ENCODE measurements at places on chromosomes 1 and 21.

GRCh38 chr1:81708250-81708649 lies 92.5 kb upstream of the ADGRL2 start:
- no peak for DNase-seq

- DNase-seq: no peak
Measured at GRCh38 chr1:200774311-200774710, 35.6 kb downstream of the CAMSAP2 start.

GRCh38 chr1:45545553-45546310 lies 4.9 kb upstream of the AKR1A1 start:
- DNase-seq: no peak

DNA sequence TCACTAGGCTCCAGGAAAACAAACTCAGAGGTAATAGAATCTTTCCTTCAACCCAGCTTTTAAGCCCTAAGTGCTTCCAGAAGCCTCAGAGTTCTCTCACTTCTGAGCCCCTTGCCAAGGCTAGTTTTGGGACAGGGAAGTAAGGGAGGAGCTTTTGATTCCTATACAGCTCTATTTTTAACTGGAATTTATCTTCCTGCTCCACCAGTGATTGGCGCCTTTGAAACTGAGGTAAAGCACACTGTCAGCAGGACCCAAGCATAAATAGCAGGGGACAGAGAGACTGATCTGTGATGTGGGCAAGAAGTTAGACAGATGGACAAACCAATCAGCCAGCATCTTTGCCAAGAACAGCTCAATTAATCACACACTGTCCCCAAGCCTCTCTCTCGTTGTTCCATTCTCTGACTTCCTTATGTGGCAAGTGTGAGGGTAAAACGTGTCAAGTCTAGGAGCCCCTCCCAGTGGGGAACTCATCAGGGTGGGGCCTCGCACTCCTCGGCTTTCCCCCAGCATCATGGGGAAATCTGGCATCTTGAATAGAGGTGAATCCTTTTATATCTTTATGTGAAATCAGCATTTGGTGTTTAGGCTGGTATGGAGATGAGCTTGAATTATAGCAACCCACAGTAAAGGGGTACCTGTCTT lies 40.2 kb upstream of the MPZL1 start:
- DNase-seq: no peak

- no peak for DNase-seq
Measured at GRCh38 chr21:15929536-15929935, 199.8 kb downstream of the USP25 start.

DNA sequence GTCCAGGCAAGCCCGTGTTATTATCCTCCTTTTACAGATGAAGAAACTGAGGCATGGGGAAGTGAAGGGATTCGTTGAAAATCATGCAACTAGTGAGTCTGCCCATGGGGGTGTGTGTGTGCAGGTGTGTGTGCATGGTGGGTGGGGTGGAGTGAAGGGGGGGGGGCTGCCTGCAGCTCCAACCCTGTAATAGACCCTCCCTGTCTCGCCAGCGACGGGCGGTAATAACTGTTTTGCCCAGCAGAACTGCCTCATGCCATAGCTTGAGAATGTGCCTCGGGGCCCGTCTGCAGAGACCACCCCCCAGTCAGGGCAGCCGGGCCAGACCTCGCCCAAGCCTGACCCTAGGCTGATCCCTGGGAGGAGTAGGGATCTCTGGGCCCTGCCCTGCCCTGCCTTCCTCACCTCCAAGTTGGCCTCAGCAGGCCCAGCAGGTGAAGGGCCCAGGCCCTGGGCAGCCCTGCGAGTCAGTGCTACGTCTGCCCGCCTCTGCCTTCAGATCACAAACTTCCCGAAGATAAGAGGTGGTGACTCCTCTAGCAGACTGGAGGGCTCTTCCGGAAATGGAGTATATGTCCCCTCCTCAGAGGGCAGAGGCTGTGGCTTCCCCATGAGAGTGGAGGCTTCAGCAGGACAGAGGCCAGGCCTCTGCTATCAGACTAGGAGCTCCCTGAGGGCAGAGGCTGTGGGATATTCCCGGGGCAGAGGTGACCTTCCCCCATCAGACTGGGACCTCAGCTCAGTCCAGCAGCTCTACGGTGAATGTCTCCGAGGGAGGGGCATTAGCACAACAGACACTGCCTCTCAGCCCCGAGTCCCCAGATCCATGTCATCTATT lies 15.7 kb upstream of the EPHA2 start:
- DNase-seq: no peak

DNA sequence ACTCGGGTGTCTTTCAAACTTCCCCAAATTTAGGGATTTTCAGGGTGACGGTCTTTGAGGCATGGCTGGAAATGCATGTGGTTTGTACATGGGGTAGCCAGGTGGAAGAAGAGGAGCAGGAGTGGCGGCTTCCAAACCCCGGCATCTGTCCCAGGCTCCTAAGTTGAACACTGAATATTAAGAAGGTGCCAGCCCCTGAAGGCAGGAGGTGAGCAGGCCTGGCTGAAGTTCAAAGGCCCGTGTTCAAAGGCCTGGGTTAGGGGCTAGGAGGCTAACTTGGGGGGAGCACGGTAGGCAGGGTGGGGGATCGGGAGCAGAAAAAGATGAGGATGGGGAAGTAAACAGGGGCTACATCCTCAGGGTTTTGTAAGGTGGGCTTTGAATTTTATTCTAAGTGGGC lies 42.8 kb downstream of the ELK4 start:
- DNase-seq: no peak

DNA sequence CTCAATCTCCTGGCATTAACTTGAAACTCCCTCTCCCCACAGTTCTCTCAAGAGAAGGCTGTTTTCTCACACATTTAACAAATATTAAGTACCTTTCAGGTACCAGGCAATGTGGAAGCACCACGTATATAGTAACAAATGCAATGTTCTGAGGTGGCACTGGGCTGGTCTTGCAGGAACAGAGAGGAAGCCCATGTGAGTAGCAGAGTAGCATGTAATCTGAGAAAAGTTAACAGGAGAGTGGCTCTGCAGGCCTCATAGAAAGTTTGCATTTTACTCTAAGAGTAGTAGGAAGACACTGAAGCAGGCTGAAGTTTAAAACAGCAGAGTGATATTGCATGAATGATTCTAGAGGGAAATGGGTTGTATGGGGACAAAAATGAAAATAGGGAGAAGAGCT lies 21.0 kb downstream of the ZNF281 start:
- DNase-seq: no peak

- DNase-seq: peak; percentile 51
Measured at GRCh38 chr1:153945131-153945794, 1.3 kb downstream of the DENND4B start.

DNA sequence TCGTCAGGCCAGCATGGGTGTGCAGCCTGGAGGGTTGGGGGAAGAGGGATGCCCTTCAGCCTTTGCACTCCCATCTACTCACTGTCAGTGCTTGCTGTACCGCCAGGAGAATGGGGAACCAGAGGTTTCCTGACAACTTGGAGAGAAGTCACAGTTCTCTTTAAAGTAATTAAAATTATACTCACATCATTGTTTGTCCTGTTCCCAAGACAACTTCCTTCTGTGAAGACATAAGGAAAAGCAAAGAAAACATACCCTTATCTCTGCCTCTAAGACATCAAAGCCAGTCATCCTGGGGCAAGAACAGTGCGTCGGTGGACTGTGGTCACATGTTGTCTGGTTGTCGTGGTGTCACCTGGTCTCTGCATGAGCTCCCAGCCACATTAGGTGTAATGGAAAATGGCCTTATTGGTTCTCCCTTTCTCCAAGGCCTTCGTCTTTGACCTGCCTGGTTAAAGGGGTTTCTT lies 17.6 kb downstream of the TRAF5 start:
- DNase-seq: no peak

- no peak for DNase-seq
Measured at GRCh38 chr1:201060586-201060985, 37.1 kb upstream of the KIF21B start.

DNA sequence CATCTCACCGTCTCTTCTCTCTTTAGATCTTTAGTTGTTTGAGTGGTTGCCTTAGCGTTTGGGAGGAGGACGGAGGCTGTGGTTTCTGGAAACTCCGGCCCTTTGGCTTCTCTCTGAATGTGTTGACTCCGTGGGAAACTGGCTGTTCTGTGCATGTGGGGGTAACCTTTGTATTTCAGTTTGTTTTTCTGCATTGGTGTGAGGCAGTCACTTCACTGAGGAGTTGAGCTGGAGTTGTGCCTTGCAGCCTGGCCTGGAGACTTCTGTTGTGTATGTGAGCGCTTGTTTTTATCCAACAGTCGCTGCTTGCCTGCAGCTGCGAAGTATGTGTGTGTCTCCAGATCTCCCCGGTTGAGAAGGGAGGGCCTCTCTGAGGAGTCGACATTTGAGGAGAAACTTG lies 33.6 kb downstream of the CLDN14 start:
- DNase-seq: no peak

- no peak for DNase-seq
Measured at GRCh38 chr1:181483285-181484195, at the start of gene CACNA1E. CACNA1E (plus strand) TSS chr1:181483517; CDS start chr1:181483745, 228 bp downstream.

- no peak for DNase-seq
Measured at GRCh38 chr1:27127419-27127818, 27.5 kb downstream of the SLC9A1 start.

All from stimulated activated CD4-positive, alpha-beta T cell treated with anti-CD3 and anti-CD28 coated beads, Interleukin-15, amount 100 ng/mL, for 48 hours (primary cell).